Kidney tubule cell (primary cell): ENCODE measurements at places on chromosomes 11 and 22.

GRCh38 chr11:45932217-45932616 lies 9.8 kb downstream of the LARGE2 start:
- no peak for DNase-seq

- peak; percentile 50 for DNase-seq
Observed at GRCh38 chr22:43293655-43294392, 49.3 kb downstream of the SCUBE1 start.

DNA sequence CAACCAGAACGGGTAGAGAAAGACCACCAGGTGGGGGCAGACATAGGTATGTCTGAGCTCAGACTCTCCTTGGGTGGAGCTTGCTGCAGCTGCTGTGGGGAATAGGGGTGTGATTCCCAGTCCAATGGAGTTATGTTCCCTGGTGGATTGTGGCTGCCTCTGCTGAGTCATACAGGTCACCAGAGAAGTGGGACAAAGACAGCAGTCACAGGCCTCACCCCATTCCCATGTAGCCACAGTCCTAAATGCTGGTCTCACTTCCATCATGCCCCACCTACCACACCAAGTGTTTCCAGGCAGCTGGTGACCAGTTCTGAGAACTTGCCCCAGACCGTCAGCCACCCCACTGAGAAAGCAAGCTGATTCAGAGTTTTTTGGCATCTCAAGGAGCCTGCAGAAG lies 17.5 kb downstream of the OR52E5 start:
- no peak for DNase-seq

- no peak for DNase-seq
Observed at GRCh38 chr11:125496529-125496857, 428 bp upstream of the FEZ1 start.

- DNase-seq: no peak
Observed at GRCh38 chr22:18113680-18114394, 3.2 kb downstream of the TUBA8 start.

GRCh38 chr11:315051-315481 lies 1.2 kb downstream of the IFITM1 start:
- no peak for DNase-seq

DNA sequence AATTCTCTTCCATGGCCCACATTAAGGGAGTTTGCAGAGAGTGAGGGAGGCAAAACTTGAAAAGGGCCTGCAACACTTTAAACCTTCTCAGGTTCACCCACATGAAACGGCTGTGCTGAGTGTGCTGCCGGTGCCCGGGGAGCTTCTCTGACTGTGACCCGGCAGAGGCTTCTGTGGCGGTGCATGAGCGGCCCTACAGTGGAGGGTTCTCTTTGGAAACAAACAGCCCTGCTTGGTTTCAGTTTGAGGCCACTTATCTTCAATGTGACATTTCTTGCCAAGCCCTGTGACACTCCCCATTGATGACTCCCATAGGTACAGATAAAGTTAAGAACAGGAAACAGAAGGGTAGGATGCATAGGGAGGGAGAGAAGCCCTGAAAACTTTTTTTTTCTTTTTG lies 31.8 kb downstream of the FAM118A start:
- DNase-seq: no peak

- DNase-seq: peak; percentile 12
Observed at GRCh38 chr11:83072350-83073242, 899 bp upstream of the RAB30 start.

DNA sequence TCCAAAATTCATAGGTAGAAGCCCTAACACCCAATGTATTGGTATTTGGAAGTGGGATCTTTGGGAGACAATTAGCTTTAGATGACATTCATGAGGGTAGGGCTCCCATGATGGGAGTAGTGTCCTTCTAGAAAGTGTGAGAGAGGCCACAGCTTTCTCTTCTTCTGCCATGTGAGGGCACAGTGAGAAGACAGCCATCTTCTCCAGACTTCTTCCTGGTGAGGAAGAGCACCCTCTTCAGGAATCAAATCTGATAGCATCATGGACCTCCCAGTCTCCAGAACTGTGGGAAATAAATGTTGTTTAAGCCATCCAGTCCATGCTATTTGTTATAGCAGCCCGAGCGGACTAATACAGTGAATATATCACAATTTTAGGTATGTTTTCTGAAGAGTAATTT lies 96.9 kb downstream of the CNTN5 start:
- no peak for DNase-seq

DNA sequence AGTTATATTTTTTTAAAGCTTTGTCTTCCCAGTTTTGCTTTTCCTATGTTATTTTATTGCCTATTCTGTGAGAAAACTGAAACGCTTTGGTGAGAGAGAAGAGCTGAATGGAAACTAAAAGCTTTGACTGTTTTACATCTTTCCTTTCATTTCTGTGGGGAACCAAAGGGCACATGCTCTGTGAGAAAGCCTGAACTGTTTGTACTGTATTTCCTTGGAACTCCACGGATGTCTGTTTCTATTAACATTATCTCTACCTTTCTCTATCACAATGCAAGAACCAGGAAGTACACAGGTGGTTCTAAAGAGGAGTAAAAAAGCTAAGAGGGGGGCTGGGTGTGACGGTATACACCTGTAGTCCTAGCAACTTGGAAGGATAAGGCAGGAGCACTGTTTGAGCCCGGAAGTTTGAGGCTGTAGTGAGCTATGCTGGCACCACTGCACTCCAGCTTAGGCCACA lies 43.8 kb downstream of the CELF1 start:
- DNase-seq: peak; percentile 42

DNA sequence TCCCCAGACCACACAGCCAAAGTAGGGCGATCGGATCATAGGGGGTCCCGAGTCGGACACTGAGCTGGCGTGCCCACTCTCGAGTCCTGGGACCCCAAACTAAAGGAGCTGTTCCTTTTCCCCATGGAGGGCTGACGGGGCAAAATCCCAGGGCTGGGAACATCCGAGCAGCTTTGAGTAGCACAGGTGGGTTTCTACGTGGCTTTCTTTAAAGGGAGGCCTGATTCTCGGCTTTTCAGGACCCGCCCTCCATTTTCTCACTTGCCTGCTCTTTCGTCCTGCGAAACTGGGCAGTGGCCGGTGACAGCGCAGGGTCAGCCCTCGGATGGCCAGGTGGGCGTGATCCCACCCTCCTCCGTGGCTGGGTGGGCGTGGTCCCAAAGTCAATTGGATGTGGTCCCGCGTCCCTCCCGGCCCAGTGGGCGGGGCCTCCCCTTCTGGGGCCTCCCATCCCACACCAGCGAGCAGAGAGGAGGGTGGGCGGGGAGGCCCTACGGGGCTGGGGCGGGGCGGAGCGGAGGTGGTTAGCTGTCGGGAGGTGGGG lies 17.5 kb upstream of the TXNRD2 start:
- peak; percentile 82 for DNase-seq

- no peak for DNase-seq
Observed at GRCh38 chr22:17140022-17140421, 18.9 kb upstream of the TMEM121B start.

- no peak for DNase-seq
Observed at GRCh38 chr11:72630104-72630852, 43.9 kb downstream of the PDE2A start.

GRCh38 chr22:19636696-19637407 lies 77.5 kb upstream of the SEPTIN5 start:
- DNase-seq: no peak

DNA sequence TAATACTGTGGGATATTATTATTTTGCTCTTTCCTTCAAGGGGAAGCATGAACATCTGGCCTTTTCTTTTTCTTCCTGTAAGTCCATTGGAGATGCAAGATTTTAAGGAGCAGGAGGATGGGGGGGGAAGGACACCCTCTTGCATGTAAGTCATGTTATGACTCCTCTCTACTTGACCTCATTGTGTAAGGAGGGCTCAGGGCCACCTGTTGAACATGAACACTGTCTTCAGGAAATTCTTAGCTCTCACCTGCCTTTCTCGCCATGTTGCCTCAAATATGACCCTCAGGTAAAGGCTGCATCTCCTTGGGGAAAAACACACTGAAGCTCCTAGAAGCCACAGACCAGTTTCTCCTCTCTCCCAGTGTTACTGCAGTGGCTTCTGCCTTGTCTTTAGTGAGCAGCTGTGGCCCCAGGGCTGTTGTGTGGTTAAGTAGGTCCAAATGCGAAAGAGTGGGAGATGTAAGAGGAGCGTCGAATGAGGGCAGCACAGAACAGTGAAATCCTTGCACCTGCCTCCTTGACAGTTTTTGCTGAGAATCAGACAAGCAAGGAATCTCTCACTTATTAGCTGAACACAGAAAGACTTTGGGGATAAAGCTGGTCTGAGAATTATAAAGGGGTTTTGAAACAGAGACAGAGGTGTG lies 1.3 kb upstream of the RAG1 start:
- DNase-seq: no peak

DNA sequence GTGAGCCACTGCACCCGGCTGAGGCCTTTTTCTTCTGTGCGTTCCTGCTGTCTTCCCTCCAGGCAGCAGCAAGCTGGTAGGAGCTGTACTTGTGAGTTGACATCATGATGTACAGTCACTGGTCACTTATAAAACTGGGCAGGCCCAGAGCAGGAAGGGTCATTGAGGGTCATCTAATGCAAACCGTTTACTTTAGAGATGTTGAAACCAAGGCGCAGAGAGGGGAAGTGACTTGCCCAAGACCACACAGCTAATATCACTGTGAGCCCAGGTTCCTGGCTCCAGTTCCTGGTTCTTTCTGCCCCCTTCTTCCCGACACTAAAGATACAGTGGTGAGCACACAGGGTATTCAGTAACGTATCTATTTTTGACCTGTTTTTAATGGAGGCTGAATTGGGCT lies 27.3 kb downstream of the PTPRJ start:
- DNase-seq: peak; percentile 32

GRCh38 chr11:113188371-113188834 lies 126.0 kb upstream of the TTC12 start:
- no peak for DNase-seq

DNA sequence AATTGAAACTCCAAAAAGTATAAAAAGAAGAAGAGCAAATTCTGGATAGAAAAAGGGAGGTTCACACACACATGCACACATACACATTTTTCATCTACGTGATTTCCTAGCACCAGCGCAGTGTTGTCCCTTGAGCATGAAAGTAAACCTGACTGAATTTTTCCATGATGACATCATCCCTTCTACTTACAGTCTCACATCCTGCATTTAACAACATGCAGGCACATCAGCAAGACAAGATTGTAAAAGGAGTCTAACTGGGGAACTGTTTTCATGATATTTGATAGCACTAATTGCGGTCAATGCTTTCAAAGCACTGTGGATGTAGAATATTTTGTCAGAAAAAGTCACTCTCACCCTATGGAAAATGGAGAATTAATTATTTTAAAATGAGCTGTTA lies 36.6 kb downstream of the GAS2 start:
- DNase-seq: peak; percentile 90

DNA sequence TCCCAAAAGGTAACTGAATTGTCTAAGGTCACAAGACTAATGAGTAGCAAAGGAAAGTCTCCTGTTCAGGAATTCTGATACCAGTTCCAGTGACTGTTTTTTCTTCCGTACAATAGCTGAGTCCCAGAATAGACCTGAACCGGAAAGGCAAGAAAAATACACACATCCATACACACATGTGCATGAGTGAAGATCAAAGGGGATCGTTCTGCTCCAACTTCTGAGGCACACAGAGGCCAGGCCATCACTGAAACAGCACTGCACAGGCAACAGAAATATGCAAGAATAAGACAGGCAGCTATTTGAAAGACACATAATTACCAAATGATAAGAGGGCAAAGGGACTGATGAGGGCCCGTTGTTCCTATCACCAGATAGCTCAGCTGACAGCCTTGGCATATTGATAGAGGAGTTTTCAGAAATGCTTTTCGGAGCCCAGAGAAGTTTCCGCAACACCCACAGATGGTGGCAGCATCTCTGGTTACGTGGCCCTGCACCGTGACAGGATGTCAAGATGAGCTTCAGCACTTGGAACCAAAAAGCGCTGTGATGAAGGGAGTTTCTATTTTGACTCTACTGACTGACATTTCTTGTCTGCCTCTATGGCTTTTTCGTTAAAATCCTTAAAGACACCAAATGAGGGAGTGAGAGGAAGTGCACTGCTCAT lies 280.6 kb downstream of the LARGE1 start:
- no peak for DNase-seq

DNA sequence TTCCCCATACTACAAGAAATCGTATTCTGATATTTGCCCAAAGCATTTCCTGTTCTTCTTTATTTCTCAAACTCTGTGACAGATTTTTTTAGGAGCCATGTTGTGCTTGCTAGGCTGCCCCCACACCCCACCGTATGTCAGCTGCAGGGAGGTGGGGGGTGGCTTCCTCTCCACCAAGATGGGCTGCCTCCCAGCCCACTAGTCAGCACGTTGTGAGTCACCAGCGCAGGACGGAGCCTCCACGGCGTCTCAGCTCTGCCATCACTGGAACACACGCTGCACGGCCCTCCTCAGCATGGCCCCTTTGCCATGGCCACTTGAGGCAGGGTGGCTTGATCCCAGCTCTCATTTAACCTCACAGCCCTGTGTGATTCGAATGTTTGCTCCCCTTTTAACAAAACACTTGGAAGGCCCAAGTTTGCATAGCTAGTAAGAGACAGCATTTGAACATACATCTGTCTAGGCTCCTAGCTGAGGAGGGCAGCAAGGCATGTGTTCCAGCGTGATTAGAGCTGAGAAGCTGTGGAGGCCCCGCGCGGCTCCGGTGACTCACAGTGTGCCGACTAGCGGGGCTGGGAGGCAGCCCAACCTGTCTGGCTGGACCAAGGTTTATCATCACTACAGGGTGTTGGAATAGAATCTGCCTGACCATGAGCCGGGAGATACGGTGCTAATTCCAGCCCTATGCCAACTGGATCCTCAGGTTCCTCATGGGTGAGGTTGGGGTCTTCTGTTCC lies 180.7 kb upstream of the NCAM1 start:
- no peak for DNase-seq

GRCh38 chr11:112962579-112963367 lies 1.6 kb downstream of the NCAM1 start:
- DNase-seq: peak; percentile 10

DNA sequence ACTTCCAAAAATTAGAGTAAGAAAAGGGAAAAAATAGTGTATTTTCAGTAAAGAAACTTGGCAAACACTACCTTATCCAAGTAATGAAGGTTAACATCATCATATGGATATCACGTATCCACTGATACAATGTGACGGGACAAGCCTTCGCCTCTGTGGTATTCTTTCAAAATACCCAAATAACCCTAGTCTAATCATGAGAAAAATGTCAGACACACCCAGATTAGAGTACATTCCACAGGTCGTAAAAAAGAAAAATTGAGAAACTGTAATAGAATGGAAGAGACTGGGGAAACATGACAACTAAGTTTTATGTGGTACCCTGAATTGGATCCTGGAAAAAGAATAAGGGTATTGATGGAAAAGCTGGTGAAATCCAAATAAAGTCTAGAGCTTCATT lies 48.9 kb downstream of the NARS2 start:
- DNase-seq: no peak

- DNase-seq: peak; percentile 81
Observed at GRCh38 chr11:126647735-126648134, 292.2 kb downstream of the ST3GAL4 start.
